ENCODE measurements at places on chromosomes 2 and 18. TPM values are rescaled to one million over a fixed set of nuclear protein-coding genes. Genes with fewer than 3 reads are reported as not detected.
A peak's percentile ranks its signal among the peaks of the same experiment; 100 is the strongest.

- no peak for DNase-seq
Observed at GRCh38 chr2:132814651-132815050, 144.6 kb upstream of the LYPD1 start.

The USP34 gene
- polyA plus RNA-seq, result 132 TPM

DNA sequence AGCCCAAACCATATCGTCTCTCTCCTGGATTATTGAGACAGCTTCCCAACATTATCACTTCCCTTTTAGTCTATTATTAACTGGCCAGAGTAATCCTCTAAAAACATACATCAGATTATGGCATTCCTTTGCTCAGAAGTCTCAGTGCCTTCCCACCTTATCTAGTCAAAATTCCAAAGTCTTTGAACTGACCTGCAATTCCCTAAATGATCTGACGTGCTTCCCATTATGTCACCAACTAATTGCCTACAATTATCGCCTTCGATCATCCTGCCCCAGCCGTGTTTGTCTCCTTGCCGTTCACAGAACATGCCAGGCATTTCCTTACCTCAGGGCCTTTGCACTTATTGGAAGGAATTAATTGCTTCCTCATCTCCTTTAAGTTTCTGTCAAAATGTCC is 332.4 kb downstream of the IRS1 start:
- DNase-seq, result no peak

The SIX3 gene
- polyA plus RNA-seq, result not detected

The ALS2 gene
- 28.3 TPM for polyA plus RNA-seq

- DNase-seq, result no peak
Observed at GRCh38 chr2:29920631-29921559, 491 bp downstream of the ALK start.

- no peak for DNase-seq
Observed at GRCh38 chr18:34921226-34921625, 120.0 kb upstream of the MAPRE2 start.

DNA sequence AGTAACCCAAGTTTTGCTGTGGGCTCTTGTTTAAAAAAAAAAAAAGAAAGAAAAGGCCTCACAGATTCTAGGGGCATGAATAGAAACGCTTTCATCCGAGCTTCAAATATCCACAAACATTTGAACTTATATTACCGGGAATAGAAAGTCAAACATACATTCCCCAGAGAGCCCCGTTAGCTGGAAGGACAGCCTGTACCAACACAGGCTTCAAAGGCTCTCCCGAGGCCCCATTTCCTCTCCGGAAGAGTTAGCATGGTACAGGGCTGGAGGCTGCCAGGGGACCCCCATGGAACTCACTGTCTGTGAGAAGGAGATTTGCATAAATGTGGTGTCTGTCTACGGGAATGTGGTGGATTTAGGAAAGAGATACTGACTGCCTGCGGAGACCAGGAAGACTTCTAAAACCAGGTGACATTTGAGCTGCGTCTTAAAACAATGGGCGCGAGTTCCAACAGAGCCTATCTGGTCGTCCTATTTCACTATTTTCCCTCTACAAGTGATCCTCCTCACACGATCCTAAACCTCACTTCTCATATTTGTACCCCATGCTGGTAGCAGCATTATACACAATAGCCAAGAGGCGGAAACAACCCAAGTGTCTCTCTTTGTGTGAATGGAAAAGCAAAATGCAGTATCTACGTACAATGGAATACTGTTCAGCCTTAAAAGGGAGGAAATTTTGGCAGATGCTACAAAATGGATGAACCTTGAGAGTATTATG is 820 bp upstream of the MATN3 start:
- DNase-seq, result no peak

DNA sequence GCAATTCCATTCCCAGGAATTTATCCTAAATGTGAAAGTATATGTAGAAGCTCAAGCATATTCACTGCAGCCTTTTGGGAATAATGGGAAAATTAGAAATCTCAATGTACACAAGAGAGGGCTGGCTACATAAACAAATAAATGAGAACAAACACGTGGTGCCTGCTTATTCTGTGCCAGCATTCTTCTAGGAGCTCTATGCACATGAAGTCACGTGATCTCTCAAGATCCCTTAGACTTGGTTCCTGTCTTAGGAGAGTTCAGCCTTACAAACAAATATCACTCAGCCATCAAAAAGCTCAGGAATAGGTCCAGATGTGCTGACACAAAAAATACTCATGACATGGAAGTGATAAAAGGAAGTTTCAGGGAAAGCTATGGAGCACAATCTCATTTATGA is 92.9 kb upstream of the SP3 start:
- no peak for DNase-seq

The INPP4A gene
- 20.1 TPM for polyA plus RNA-seq

- peak; percentile 66 for DNase-seq
Observed at GRCh38 chr18:66495844-66496243, 108.0 kb downstream of the CDH19 start.

The RAB6C gene
- 1.2 TPM for polyA plus RNA-seq

DNA sequence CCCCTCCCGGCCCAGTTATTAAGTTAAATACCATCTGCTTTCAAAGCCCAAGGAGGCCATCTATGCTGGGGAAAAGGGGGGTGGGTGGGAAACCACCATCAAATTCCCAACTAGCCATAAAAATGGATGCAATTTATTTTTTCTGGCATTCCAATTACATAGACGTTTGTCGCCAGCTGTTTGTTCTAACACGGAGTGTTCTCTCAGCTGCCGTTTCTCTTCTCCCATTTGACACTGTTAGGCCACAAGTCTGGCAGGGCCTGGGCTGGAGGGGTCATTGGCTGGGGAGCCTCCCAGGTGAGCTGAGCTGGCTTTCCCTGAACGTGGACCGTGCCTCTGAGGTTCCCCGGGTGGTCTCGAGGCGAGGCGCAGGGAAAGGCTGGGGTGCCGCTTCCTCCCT is 16.6 kb downstream of the ATOH8 start:
- no peak for DNase-seq

GRCh38 chr18:77765468-77765867 is 515.8 kb downstream of the GALR1 start:
- peak; percentile 42 for DNase-seq

- no peak for DNase-seq
Observed at GRCh38 chr2:51813247-51813646, 781.3 kb upstream of the NRXN1 start.

The OTOF gene
- polyA plus RNA-seq, result 0.07 TPM

The ANKRD29 gene
- polyA plus RNA-seq, result 0.47 TPM

GRCh38 chr2:240569523-240569997 is 1.3 kb downstream of the RNPEPL1 start:
- no peak for DNase-seq

GRCh38 chr2:18545384-18545783 is 15.1 kb downstream of the RDH14 start:
- no peak for DNase-seq

The ARHGEF33 gene
- 2.1 TPM for polyA plus RNA-seq

- no peak for DNase-seq
Observed at GRCh38 chr2:129281791-129282530, 697.5 kb upstream of the RAB6C start.

DNA sequence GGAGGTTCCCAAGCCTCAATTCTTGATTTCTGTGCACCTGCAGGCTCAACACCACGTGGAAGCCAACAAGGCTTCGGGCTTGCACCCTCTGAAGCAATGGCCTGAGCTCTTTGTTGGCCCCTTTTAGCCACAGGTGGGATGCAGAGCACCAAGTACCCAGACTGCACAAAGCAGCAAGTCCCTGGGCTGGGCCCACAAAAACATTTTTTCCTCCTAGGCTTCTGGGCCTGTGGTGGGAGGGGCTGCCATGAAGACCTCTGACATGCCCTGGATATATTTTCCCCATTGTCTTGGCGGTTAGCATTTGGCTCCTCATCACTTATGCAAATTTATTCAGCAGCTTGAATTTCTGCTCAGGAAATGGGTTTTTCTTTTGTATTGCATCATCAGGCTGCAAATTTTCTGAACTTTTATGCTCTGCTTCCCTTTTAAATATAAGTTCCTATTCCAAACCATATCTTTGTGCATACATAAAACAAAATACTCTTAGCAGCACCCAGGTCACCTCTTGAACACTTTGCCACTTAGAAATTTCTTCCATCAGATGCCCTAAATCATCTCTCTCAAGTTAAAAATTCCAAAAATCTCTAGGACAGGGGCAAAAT is 9.0 kb upstream of the MATN3 start:
- no peak for DNase-seq

The WNT10A gene
- polyA plus RNA-seq, result 1.2 TPM

GRCh38 chr2:23486684-23487075 is 101.7 kb downstream of the KLHL29 start:
- DNase-seq, result no peak

The ACMSD gene
- 41.7 TPM for polyA plus RNA-seq

DNA sequence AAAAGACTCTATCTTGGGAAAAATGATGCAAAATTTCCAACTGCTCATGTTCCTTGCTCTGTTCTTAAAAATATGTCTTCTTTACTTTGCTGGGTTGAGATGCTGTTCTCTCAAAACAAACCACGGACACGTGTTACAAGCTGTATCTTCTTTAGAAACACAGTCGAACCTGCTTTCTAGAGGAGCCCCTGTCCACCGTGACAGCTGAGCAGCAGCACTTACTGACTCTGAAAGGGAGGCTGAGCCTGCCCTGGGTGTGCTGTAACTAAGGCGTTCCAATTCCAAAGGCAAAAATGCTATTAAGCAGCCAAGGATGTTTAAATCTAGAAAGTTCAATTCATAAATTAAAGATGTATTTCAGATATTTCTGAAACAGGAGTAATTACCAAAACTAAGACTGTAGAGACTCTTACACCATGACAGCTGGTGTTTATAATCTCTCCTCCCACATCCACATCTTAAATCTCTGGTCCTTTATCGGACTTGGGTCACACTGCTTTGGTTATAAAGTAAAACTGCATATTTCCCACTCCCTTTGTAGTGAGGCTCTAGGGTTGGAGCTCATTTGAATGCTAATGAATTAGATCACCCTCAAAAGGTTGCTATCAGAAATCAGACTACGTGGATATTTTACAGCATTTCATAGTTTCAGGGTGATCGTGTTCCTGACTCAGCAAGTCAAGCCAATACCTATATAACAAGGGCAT is 281.2 kb upstream of the LYPD1 start:
- no peak for DNase-seq

DNA sequence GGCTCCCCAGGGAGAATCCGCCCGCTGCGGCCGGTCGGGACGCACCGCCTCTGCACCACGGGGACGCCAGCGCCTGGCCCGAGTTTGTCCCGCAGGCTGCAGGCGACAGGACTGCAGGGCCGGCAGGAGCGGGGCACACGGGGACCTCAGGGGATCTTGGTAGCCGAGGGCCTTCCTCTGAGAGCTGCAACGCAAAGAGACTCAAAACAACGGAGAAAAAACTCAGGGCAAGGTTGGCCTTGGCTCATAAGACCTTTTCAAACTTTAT is 79.7 kb downstream of the ARHGEF4 start:
- DNase-seq, result no peak

GRCh38 chr18:70907673-70908072 is 618.8 kb downstream of the SOCS6 start:
- DNase-seq, result no peak

- DNase-seq, result no peak
Observed at GRCh38 chr2:47225061-47225783, 70.1 kb upstream of the STPG4 start.

The TMEM169 gene
- 14.9 TPM for polyA plus RNA-seq

GRCh38 chr2:143823876-143824275 is 694.7 kb downstream of the ARHGAP15 start:
- no peak for DNase-seq

DNA sequence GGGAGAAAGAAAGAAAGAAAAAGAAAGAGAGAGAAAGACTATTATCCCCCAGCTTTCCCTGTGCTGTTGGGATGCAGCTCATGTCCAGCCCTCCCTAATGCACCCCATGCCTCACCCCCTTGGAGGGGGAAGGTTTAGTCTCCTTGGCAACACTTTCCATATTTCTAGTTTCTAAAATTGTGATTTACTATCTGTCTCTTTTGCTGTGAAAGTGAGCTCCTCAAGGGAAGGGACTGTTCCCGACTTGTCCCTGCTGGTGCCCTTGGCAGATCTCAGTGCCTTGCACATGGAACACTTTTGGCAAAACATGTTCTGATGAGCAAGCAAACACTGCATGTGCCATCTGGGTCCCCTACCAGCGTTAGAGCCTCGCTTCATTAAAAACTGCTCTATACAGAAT is 11.7 kb upstream of the NAPG start:
- no peak for DNase-seq

DNA sequence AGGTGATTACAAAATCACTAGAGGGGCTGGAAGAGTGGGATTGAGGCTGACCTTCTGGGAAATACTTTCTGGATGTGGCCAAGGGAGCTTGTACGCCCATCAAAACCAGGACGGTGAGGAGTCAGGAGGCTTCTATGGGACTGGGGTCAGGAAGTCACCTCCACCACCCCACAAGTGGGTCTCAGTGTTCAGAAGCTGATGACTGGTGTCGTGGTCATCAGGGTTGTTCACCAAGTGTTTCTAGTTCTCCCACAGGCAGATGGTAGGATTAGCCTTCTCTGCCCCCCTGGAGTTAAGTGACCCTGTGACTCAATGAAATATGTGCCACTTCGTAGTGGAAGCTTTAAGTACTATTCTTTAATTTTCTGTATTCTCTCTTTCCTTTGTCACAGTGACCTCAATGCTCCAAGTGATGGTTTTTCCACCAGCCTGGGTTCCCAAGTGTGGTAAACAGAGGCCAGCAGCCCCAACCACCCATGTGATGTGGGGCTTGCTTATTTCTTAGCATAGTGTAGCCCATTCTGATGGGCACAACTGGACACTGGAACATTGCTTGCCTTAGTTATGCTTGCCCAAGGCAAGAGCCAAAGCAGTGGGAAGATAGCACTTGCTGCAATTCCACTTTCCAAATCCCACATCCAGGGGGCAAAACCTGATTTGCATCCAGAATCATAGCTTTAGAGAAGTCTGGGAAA is 258.8 kb downstream of the CYP26B1 start:
- DNase-seq, result no peak

DNA sequence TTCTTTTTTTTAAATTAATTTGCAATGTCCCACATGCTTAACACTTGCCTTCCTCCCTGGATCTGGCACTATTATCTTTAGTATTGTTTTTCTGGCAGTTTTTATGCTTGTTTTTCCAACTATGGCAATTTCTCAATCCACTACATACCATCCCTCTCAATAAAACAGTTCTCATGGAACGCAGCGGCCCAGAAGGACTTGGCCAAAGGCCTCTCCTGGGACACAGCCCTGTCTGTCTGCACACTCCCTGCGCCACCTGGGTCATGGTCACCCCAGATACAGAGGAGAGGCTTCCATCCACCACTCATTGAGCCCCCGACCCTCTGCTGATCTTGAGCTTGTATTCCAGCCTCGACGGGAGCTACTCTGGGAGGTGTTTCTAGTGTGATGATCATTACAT is 91.2 kb downstream of the TWIST2 start:
- DNase-seq, result no peak

DNA sequence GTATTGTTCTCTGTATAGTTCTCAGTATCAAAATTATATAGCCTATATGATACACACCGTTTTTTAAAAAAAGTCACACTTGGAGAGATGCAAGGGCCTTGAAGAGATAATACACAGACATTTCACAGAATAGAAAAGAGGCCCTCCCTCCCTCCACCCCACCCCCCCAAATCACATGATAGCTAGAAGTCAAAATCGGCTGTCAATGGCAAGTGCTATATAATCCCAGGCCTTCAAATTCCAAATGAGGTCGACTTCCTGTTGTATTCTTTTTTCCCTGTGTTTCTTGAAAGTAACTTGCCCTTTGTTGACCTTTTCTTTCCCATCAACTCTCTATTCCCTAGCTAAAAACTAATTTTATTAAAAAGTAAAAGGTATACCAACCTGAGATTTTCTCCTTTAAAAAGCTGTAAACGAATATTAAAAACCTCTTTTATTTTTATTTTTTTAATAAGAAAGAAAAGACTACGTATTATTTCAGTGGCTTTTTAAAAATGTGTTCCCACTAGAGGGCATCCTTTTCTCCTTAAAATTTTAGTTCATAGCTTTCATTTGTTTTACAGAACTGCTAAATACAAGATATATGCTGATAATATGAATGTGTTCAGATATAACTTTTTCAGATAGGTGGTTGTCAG is 46.6 kb downstream of the KCMF1 start:
- DNase-seq, result no peak

All from right renal pelvis (tissue), 4 donors.